Ascending aorta (tissue), 2 donors: ENCODE measurements at places on chromosomes 7 and 10.

- DNase-seq, result no peak
- peaks cover 55% of the 10 kb centered on the region for H3K4me1 ChIP-seq
- H3K36me3 ChIP-seq, result no peaks in the 10 kb centered on the region
- no peak overlapping the region for H3K4me3 ChIP-seq
- peak overlapping the region; percentile 82 for H3K27ac ChIP-seq
Observed at GRCh38 chr10:31073996-31074721, 42.5 kb upstream of the ZNF438 start.

DNA sequence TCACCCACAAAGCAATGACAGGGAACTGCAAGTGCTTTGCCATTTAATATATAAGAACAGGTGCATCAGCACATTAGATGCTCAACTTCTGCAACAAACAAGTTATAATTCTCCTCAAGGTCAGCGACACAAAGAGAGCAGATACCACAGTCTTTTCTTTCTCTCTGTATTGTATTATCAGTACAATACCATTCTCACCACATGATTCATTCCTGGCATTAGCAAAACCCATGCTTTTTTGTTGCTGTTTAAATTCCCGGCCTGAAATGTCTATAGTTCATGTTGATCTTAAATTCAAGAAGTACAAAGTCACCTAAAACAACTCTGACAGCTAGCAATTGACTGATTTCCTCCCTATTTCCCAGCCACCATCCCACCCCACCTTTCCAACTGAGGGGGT is 111.8 kb upstream of the FEZF1 start:
- H3K36me3 ChIP-seq, result no peaks in the 10 kb centered on the region
- no peak overlapping the region for H3K4me3 ChIP-seq
- no peak overlapping the region for H3K27ac ChIP-seq
- DNase-seq, result no peak
- no peaks in the 10 kb centered on the region for H3K27me3 ChIP-seq

GRCh38 chr7:121755818-121756552 is 117.0 kb upstream of the PTPRZ1 start:
- H3K27ac ChIP-seq, result no peak overlapping the region
- no peak overlapping the region for H3K4me3 ChIP-seq
- no peak for DNase-seq
- no peaks in the 10 kb centered on the region for H3K4me1 ChIP-seq

DNA sequence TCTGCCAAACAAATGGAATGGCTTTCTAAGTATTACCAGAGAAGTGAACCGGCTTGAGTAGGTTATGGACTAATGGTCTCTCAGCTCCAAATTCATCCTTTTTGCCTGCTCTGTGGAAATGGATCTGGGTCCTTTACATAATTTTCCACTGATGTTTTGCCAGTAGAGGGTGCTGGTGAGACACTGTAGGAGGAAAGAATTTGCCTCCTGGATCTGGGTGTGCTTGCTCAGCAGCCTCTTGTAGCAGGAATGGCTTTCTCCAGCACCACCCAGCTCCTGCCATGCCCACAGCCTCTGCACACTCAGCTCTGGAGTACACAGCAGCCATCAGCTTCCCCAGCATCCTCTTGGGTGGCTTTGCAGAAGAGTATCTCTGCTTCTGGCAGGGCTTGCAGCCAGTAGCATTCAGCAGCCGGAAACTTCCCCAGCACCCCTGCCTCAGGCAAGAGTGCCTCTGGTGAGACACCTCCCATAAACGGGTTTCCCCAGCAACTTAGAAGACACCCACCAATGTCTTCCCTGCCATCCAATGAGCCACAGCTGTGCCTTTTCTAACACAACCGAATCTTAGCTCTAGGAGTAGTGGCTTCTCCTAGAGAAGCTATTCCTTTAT is 235.0 kb upstream of the PLPP4 start:
- no peak overlapping the region for H3K27ac ChIP-seq
- no peak overlapping the region for H3K4me3 ChIP-seq
- no peaks in the 10 kb centered on the region for H3K4me1 ChIP-seq
- no peaks in the 10 kb centered on the region for H3K36me3 ChIP-seq
- DNase-seq, result no peak

DNA sequence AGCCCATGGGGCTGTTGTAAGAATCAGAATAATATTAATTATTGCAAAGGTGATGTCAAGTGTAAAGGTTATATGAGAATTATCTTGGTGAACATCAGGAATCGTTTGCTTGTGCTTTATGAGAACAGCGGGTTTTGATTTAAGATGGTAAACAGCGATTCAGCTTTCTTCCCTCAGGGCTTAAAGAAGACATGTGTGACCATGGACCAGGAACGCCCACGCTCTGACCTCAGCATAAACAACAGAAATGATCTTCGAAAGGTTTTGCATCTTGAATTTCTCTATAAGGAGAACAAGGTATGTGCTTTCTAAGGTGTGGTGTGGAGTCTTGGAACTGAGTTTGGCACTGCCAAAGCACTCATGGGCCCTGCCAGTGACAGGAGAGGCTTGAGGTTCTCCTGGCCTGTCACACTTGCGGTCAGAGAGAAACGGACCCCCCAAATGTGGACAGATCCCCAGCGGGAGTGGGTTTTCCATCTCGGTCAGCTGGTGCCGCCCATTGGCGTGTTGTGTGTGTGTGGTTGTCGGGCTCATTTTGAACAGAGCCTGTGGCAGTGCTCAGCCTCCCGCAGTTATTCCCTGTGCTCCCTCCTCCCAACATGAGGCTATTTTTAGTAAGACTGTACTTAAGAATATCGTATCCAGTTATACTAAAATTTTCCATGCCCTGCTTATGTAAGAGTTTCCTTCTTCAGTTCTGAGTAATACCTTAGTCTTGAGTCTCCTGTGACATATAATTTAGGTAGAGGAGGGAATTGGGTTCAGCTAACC is 7.2 kb downstream of the MINDY4 start:
- peaks cover 5% of the 10 kb centered on the region for H3K4me1 ChIP-seq
- H3K36me3 ChIP-seq, result peaks cover 12% of the 10 kb centered on the region
- DNase-seq, result no peak
- H3K27me3 ChIP-seq, result no peaks in the 10 kb centered on the region
- H3K4me3 ChIP-seq, result no peak overlapping the region

- H3K4me3 ChIP-seq, result no peak overlapping the region
- no peaks in the 10 kb centered on the region for H3K27me3 ChIP-seq
- no peaks in the 10 kb centered on the region for H3K36me3 ChIP-seq
- no peak overlapping the region for H3K27ac ChIP-seq
Observed at GRCh38 chr7:21947946-21948345, 2.2 kb upstream of the CDCA7L start.

DNA sequence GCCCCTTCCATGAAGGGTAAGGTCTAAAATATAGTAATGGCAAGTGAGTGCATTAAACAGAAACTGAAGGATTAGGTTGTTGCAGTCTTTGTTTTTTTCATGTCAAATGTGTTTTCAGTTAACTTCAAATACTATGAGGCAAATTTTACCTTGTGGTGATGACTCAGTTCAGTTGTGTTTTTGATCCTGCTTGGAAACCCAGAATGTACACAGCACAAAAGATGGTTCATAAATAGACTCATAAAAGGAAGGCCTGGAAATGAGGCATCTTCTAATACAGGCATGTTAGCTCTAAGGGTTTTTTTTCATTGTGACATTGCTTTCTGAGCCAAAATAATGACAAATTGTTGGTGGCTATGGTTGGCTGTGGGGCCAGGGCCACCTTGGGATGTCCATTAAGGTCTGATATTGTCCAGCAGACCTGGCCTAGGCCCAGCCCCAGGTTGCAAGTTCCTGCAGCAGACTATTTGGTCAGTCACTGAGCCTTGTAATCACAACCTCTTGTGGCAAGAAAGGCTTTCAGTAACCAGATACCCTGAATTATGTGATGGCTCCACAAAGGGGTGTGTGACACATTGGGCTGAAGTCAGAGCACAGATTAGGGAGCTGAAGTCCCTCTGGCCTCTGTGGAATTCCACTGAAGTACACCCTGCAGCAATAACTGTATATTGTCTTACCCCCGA is 69.0 kb upstream of the SAMD8 start:
- no peak overlapping the region for H3K4me3 ChIP-seq
- H3K27me3 ChIP-seq, result no peaks in the 10 kb centered on the region
- no peak overlapping the region for H3K27ac ChIP-seq
- no peak for DNase-seq

DNA sequence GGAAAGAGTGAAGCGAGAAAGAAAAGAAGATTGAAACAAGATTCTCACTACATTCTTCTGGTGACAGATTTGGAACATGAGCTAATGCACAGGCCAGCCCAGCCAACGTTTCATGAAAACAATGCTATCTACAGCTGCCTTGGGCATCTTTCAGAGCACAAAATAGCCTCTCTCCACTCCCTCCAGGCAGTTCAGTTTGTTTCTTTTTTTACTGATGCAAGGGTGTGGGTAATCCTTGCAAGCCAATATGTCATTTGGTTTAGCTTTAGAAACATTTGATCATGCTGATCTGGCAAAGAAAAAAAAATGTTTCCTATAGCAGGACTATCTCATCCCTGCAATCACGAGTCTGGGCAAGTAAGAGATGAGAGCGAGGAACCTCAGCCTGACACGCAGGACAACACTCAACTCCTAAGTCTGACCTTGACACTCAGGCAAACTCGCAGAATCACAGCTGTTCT is 35.9 kb downstream of the SVIL start:
- no peak overlapping the region for H3K4me3 ChIP-seq
- H3K27me3 ChIP-seq, result no peaks in the 10 kb centered on the region
- no peaks in the 10 kb centered on the region for H3K36me3 ChIP-seq
- H3K27ac ChIP-seq, result peak overlapping the region; percentile 87
- H3K4me1 ChIP-seq, result peaks cover 58% of the 10 kb centered on the region
- no peak for DNase-seq

- no peak for DNase-seq
- no peak overlapping the region for H3K27ac ChIP-seq
- H3K4me3 ChIP-seq, result no peak overlapping the region
- H3K4me1 ChIP-seq, result no peaks in the 10 kb centered on the region
- no peaks in the 10 kb centered on the region for H3K36me3 ChIP-seq
Observed at GRCh38 chr7:43461349-43462024, 121.4 kb upstream of the STK17A start.

GRCh38 chr10:124008681-124009080 is 84.7 kb downstream of the CHST15 start:
- no peaks in the 10 kb centered on the region for H3K4me1 ChIP-seq
- H3K27me3 ChIP-seq, result no peaks in the 10 kb centered on the region
- no peak overlapping the region for H3K4me3 ChIP-seq
- no peak overlapping the region for H3K27ac ChIP-seq

- H3K4me3 ChIP-seq, result no peak overlapping the region
- H3K27ac ChIP-seq, result no peak overlapping the region
- H3K36me3 ChIP-seq, result no peaks in the 10 kb centered on the region
- H3K27me3 ChIP-seq, result no peaks in the 10 kb centered on the region
- no peaks in the 10 kb centered on the region for H3K4me1 ChIP-seq
- no peak for DNase-seq
Observed at GRCh38 chr7:97357459-97357858, 240.0 kb downstream of the SDHAF3 start.

DNA sequence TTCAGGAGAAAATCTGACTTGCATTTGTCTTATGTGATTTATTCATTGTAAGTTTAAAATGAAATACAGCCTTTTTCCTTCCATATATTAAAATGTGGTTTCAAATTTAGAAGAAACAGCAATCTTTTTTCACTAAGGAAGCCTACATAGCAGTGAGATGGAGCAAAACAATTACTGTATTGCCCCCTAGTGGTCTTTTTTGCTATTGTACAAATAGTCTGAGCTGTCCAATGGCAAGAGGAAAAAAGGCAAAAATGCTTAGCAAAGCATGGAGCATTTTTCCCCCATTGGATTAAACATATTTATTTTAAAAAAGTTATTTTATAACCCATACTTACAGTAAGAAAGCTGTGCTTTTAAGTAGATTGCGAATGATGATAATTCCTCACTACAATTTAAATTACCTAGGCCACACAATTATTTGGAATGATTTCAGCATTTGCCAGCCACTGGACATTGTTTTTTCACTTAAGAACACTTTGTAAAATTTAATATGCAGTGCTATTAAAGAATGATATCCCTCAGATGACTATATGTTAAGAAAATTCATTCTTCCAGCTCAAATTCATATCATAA is 119.5 kb downstream of the CPED1 start:
- H3K27ac ChIP-seq, result no peak overlapping the region
- DNase-seq, result no peak
- H3K36me3 ChIP-seq, result no peaks in the 10 kb centered on the region
- H3K27me3 ChIP-seq, result no peaks in the 10 kb centered on the region

- H3K27ac ChIP-seq, result no peak overlapping the region
- H3K27me3 ChIP-seq, result no peaks in the 10 kb centered on the region
- no peak for DNase-seq
- no peaks in the 10 kb centered on the region for H3K36me3 ChIP-seq
Observed at GRCh38 chr7:88806280-88807037, 10.9 kb upstream of the TEX47 start.

- no peak overlapping the region for H3K4me3 ChIP-seq
- peaks cover 7% of the 10 kb centered on the region for H3K36me3 ChIP-seq
- H3K27ac ChIP-seq, result no peak overlapping the region
- H3K27me3 ChIP-seq, result no peaks in the 10 kb centered on the region
- DNase-seq, result no peak
Observed at GRCh38 chr7:149877890-149878522, 4.2 kb downstream of the ATP6V0E2 start.

DNA sequence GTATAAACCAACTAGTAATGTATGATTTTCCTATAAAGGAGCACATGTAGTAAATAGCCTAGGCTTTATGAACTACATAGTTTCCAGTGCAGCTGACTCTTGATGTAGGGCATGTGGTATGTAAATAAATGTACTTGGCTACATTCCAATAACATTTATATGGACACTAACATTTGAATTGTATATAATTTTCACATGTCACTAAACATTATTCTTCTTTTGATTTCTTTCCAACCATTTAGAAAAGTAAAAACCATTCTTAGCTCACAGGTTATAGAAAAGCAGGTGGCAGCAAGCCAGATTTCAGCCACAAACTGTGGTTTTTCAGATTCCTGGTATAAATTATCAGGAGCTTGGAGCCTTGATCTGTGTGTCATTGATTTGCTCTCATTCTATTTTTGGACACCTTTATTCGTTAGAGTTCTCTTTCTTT is 1182.0 kb downstream of the CNTNAP2 start:
- H3K4me3 ChIP-seq, result no peak overlapping the region
- no peaks in the 10 kb centered on the region for H3K27me3 ChIP-seq
- no peaks in the 10 kb centered on the region for H3K36me3 ChIP-seq
- no peaks in the 10 kb centered on the region for H3K4me1 ChIP-seq
- no peak overlapping the region for H3K27ac ChIP-seq

DNA sequence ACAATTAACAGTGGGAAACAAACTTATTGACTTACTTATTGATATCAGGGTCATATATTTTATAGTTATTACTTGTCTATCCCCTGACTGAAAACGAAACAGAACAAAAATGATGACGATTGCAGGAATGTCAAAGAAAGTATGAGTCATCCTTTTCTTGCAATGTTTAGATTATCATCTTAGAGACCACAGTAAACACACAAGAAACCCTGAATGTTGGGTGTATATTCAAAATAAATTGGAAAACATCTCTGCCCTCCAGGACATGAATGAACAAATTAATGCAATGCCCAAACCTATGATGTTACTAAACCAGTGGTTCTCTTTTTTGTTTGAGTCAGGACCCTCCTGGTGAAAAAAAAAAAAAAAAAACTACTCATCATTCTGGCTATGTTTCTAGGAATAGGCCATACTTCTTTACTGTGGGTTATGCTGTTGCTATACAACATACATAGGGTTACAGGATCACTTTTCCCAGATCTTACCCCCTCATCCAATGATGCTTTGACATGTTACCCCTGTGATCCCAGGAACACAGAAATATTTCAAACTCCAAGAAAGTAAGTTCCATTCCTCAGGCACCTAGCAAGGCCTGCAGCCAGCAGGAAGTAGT is 623.4 kb upstream of the IGFBP3 start:
- H3K27me3 ChIP-seq, result no peaks in the 10 kb centered on the region
- H3K4me3 ChIP-seq, result no peak overlapping the region
- no peaks in the 10 kb centered on the region for H3K4me1 ChIP-seq
- no peaks in the 10 kb centered on the region for H3K36me3 ChIP-seq
- no peak overlapping the region for H3K27ac ChIP-seq
- DNase-seq, result no peak
